Neural crest cell (in vitro differentiated cells): ENCODE measurements at places on chromosomes 6 and 20.

GRCh38 chr20:5168651-5169396, 42.0 kb downstream of the CDS2 start:
- no peak for DNase-seq

- DNase-seq: no peak
Measured at GRCh38 chr6:110410511-110410910, 4.9 kb downstream of the DDO start.

- no peak for DNase-seq
Measured at GRCh38 chr20:11120431-11120830, 446.6 kb upstream of the JAG1 start.

- no peak for DNase-seq
Measured at GRCh38 chr6:158669145-158670035, 19.5 kb downstream of the SYTL3 start.

DNA sequence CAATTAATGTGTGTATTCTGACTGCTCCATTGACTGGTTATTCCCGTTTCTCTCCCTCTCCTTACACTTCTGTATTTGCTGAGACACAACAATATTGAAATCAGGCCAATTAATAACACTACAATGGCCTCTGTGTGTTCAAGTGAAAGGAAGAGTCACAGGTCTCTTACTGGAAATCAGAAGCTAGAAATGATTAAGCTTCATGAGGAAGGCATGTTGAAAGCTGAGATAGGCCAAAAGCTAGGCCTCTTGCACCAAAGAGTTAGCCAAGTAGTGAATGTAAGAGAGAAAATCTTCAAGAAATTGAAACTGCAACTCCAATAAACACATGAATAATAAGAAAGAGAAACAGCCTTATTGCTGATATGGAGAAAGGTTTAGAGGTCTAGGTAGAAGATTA, 489.5 kb upstream of the CITED2 start:
- no peak for DNase-seq

GRCh38 chr20:63740070-63740626, 572 bp downstream of the SLC2A4RG start:
- no peak for DNase-seq

- DNase-seq: no peak
Measured at GRCh38 chr6:83505356-83505755, 7.0 kb upstream of the PRSS35 start.

DNA sequence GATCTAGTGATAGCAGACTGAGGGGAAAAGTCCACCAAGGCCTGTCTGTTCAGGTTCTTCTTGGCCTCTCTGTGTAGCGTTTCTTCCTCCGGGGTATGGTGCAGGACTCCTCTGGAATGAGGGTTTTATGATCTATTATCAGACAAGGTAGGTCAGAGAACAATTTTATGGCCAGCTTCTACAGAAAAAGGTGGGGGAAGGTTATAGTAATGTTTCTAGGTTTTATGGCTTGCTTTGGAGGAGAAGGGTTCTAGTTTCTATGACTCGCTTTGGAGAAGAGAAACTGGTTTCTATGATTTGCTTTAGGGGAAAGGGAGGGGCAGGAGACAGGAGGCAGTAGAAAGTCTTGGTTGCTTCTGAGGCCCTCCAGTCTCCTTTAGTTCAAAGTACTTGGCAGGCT, 144.8 kb upstream of the LAMA2 start:
- no peak for DNase-seq

DNA sequence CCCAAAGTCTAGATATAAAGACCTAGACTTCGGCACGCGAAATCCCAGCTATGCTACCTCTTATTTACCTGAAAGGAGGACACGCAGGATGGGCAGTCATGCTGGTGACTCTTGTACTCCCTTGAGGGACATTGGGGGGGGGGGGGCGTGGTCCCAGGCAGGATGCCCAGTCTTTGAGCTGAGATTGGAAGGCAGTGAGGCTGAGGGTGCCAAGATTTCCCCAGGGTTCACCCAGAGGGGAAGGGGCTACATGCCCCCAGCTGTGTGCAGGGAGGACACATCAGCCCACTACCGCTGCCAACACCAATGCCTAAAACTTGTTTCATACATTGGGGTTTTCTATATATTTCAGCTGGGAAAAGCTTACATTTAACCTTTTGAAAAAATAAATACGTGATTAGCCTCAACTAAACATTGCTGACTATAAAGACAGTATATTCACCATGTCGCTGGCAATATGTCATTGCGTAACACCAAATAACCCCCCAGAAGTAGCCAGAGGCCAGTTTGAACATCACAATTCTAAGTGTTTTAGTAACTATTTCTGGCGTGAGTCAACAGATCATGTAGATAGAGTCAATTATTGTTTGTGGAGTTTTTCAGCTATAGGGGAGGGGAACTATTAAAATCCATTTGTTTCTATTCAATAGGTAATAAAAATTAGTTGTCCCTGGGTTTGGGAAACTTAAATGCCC, 21.6 kb downstream of the MGME1 start:
- DNase-seq: no peak

DNA sequence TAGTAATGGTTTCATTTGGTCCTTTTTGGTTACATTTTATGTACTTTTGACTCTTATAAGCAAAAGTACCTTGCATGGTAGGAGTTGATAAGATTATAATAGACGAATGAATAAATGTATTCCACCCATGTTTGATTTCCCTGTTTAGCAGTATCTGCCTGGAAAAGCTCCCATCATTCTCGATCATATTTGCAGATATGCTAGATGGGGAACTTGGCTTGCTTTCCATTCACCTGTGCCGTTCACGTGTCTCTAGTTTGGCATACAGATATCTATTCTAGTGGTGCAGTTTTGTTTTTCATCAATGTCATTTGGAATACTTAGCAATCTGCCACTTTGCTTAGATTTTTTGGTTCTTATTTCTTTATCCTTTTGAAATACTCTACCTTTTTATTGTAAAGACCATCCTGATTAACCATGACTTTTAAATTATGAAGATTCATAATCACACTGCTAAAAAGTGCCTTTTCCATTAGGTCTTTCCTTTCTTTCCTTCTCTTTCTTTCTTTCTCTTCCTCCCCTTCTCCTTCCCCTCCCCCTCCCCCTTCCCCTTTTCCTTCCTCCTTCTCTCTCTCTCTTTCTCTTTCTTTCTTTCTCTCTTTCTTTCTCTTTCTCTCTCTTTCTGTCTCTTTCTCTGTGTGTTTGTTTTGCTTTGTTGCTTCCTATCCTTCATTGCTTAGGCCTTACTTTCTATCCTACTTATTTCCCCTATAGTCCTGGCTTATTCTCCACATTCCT, 40.4 kb downstream of the ANKS1A start:
- no peak for DNase-seq
